Right forelimb (tissue), 1 donor: ENCODE measurements at places on chromosomes 1 and 21.

- DNase-seq = no peak
Observed at GRCh38 chr1:165351863-165352441, 4.6 kb downstream of the LMX1A start.

GRCh38 chr1:222927031-222927430, 112.2 kb downstream of the DISP1 start:
- DNase-seq = no peak

GRCh38 chr1:184743062-184743756, 11.4 kb downstream of the EDEM3 start:
- DNase-seq = no peak

DNA sequence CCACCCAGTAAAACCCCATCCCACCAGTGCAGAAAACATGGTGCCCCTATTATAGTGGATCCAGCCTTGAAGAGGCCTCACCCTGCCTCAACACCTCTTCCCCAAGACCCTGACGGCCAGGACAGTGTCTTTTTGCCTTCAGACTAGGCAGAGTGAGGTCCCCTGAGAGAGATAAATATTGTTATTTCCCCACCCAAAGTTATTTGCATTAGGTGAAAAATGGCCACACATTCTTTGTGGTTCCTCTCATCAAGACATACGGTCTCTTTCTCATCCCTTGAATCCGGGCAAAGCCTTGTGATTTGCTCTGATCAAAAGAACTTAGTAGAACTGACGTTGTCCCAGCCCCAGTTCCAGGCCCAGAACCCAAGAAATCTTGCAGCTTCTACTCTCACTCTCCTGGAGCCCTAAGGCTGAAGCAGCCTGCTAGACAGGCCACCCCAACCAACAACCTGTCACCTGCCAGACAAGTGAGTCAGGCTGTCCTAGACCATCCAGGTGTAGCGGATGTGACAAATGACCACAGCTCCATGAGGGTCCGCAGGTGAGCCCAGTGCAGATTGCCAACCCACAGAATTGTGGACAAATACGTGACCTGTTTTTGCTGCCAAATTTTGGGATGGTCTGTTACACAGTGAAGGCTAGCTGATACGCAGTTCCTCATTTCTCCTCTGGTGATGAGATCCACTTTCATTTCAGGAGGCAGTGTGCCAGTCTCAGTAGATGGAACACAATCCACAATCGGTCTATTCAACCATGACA, 8.1 kb upstream of the SSU72 start:
- no peak for DNase-seq

- no peak for DNase-seq
Observed at GRCh38 chr1:115332813-115333608, 5.0 kb downstream of the NGF start.

DNA sequence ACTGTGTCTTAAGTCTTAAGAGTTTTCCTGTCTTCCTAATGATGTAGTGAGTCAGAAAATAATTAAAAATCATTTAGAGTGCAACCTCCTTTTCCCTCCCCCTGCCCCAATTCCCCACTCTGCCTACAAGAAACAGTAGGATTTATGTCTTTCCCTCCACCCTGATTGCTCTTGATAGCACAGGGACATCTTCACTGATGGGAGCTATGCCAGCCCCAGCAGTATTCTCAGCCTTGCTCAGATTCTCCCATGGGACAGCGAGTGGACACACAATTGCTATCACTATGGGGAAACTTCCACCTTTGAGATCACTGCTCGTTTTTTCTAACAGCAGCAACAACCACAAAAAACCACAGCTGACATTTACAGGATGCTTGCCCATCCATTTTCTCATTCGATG, 216.6 kb upstream of the PLXNA2 start:
- DNase-seq = no peak

GRCh38 chr1:66231217-66231616, 302.7 kb upstream of the SGIP1 start:
- DNase-seq = no peak

DNA sequence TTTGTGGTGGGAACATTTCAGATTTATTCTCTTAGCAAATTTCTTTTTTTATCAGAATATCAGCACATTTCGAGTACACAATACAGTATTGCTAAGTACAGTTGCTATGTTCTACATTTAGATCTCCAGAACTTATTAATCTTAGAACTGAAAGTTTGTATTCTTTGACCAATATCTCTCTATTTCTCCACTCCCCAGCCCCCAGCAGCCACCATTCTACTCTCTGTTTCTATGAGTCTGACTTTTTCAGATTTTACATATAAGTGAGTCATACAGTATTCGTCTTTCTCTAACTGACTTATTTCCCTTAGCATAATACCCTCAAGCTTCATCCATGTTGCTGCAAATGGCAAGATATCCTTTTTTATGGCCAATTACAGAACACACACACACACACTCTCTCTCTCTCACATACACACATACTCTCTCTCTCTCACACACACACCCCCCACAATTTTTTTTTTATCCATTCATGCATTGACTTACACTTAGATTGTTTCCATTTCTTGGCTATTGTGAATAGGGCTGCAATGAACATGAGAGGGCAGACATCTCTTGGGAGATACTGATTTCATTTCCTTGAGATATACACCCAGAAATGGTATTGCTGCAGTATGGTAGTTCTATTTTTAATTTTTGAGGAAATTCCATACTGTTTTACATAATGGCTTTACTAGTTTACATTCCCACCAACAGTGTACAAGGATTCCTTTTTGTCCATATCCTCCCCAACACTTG, 15.7 kb downstream of the RPTN start:
- no peak for DNase-seq

GRCh38 chr1:168361252-168361651, 80.6 kb downstream of the TBX19 start:
- DNase-seq = no peak

- no peak for DNase-seq
Observed at GRCh38 chr1:42183210-42183956, 18.8 kb upstream of the GUCA2A start.

- no peak for DNase-seq
Observed at GRCh38 chr1:61053226-61053711, 29.1 kb upstream of the NFIA start.

DNA sequence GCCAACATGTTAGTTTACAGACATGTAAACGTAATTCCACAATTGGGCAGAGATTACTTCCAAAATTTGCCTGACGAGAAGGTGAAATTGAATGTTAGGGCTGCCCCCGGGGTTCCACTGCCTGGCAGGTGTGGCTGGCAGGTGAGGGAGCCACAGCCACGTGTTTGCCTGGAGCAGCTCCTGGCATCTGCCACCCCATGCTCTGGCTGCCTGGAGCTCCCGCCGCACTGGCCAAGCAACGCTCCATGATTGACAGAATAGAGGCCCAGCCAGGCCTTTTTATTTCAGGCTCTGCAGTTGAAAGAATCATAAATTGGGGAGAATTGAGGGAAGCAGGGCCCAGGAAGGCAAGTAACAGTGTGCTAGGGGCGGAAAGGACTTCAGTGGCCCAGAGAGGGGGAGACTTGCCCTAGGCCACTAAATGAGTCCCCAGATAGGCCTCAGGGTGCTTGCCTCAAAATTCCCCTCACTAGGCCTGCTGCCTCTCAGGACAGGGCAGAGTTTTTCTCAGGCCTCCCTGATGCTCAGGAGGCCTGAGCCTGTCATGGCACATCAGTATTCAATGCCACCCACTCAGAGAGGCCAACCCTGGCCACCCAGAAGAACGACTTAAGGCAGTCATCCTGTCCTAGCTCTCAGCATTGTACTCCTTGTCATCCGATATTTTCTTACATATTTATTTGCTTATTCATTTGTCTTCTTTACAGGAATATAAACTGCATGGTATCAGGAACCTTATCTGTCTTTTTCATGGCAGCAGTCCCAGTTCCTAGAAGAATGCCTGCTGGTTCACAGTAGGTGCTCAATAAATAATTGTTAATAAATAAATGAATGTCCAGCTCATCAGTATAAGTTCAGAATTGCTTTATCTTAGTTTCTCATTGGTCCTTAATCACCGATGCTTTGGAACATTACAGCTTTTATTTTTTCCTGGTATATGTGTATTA, 16.6 kb upstream of the S1PR1 start:
- DNase-seq = no peak

DNA sequence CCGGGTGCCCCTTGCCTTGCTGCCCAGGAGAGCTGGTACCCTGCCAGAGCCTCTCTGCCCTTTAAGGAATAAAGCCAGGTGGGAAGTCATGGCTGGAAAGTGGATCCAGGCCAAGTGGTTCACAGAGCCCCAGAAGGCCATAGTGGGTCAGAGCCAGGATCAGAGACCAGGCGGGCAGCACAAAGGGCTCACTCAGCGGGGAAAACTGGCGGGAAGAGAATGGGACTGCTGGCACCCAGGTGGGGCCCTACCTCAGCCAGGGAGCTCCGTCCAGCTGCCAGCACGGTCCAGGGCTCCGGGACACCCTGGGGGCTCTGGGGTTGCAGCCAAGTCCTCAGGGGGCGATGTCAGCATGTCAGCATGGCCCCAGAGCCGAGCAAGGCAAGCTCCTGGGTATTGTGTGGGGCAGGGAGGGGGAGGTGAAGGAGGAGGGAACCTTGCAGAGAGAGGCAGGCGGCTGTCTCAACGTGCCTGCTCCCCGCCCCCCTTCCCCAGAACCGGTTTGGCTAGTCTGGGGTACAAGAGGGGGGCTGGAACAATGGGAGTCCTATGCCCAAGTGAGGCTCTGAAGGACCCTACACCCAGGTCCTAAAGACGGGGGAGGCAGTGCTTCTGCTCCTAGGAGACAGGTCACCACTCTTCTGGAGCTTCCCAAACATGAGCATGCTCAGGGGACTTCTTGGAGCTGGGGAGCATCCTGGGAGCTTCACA, at the start of gene ARHGEF19:
TSS of gene ARHGEF19 (minus strand) at position 402 of the 711 bp plus-strand sequence. CDS start 3,598 bp downstream, outside the sequence.
- no peak for DNase-seq

GRCh38 chr1:197715806-197716205, 59.5 kb downstream of the DENND1B start:
- no peak for DNase-seq

DNA sequence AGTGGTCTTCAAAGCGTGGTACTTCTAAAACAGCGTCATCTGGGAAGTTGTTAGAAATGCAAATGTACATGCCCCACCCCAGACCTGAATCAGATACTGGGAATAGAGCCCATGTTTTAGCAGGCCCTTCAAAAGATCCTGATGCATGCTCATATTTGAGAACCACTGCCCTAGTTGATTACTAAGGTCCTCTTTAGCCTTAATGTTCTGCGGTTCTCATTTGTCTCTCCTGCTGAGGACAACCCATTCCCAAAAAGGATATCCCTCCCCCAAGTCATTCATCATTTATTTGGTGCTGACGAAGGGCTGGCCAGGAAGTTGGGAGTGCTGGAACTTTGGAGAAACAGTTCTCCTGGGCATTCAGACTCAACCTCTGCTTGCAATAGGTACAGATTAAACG, 92.4 kb upstream of the RALGPS2 start:
- DNase-seq = no peak

DNA sequence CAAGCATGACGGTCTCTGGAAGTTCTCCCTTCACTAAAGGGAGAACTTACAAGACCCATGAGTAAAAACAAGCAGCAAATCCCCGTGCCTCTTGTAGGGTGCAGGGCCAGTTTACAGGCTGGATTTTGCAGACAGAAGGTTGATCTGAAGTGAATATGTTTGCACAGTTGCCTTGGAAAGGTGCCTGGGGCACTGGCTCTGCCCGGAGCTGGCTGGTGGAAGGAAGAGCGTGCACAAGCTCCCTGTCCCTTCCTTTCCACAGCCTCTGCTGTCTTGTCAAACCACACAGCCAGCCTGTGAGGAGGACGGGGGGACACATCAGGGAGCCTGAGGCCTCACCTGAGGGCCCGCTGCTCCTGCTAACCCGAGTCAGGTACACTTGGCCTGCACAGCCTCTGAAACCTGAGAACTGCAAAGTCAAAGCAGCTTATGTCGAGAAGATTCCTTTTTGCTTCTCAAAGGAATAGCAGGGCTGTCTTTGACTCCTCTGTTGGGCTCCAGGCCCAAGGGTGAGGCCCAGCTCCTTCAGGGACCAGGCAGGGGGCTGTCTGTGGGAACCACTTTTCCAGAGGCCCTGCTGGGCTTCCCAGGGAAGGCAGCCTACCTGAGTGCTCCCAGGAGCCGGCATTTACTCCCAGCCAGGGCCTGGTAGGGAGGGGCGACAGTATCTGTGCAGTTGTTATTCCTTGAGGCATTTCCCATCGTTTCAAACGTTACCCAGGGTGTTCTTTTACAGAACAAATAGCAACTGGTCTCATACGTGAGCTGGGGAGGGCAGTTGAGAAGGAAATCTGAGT, 251.5 kb downstream of the SIPA1L2 start:
- no peak for DNase-seq

DNA sequence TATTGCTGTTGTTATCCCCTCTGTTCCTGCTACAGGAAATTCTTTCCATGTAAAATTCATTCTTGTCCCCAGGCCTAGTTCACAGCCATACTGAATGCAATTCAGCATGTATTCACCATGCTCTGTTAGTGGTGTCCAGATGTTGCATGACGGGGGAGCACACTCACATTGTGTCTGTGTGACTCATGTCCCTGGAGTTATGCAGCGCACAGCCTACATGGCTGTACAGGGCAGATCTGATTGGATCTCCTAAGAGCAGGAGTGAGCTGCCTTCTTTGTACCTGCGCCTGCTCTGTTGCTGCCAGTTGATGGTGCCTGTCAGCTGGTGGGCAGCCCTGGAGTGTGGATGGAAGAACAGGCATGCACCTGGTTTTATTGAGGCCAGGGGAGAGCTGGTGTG, 17.6 kb downstream of the HTR6 start:
- DNase-seq = no peak

DNA sequence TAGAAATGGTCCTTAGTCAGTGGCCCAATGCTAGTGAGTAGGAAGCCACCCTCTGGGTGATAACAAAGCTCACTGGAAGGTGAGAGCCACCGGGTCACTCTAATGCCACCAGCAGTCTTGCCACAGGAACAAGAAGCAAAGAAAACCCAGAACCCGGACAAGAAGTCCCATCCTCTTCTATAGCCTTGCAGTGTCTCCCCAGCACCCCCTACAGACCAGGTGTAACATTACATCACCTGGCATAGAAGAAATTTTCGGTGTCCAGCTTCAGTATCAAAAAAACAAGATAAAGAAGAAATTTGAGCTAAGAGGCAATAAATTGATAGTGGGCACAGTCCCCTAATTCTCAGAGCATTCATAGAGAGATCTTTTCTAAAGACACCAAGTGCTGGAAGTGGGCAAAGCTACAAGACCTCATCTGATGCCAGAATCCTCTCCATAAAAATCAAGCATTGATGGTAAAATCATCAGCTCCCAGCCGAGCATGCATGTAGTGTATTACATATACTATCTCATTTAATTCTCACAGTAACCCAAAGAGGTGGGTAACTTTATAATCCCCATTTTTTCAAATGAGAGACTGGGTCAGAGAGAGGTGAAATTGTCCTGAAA, 491.0 kb downstream of the MATN1 start:
- no peak for DNase-seq
